ENCODE measurements at places on chromosomes 5 and 9.

DNA sequence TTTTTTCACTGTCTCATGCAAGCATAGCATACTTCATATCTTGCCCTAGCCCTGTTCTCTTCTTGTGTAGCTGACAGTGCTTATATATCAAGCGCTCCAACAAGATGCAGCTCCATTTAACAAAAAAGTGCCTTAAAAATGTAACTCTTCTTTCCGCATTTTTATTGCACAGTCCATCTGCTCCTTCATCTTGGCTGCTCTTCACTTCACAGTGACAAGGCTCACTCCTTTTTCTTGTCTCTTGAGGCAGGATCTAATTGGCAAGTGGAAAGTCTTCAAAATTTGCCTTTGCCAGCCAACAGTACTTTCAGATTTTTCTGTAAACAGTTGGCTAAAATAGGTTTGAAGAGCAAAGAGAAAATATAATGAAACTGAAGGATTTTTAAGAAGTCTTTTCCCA, 161.8 kb downstream of the PBX3 start:
- DNase-seq, result no peak

GRCh38 chr5:1118231-1118698, 6.4 kb upstream of the SLC12A7 start:
- no peak for DNase-seq

DNA sequence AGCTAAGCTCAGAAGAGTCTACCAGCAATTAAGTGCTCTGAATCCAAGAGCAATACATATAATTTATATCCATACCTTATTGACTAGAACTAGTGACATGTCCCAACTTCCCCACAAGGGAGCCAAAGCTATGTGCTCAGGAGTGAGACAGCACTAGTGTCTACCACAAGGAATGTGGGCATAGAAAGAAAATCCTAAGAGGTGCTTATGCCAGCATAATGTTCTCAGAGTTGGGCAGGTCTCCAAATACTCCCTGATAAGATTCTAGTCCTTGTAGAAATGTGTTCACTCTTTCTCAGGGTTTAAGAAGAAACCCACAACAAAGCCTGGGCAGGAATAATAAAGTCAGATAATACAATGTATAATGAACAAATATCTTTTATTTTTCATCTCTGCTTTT, 275.1 kb downstream of the BRINP1 start:
- no peak for DNase-seq

- no peak for DNase-seq
These were observed 259.5 kb downstream of the NR3C1 start for GRCh38 chr5:143143973-143144372.

Data from NCI-H1417 treated with DMSO at 0.1 percent for 48 hours (cell line).